T-helper 17 cell (primary cell): ENCODE measurements at places on chromosomes 2 and 18.

- no peak overlapping the region for H3K27ac ChIP-seq
- peaks cover 11% of the 10 kb centered on the region for H3K27me3 ChIP-seq
- H3K4me1 ChIP-seq: peaks cover 14% of the 10 kb centered on the region
- no peak for DNase-seq
- H3K4me3 ChIP-seq: no peak overlapping the region
- H3K36me3 ChIP-seq: no peaks in the 10 kb centered on the region
These were observed 80.6 kb downstream of the MYO1B start for GRCh38 chr2:191325651-191326365.

GRCh38 chr2:20184067-20184938 is 40.6 kb downstream of the SDC1 start:
- no peak for DNase-seq
- H3K4me1 ChIP-seq: peaks cover 2% of the 10 kb centered on the region
- H3K36me3 ChIP-seq: no peaks in the 10 kb centered on the region
- peaks cover 23% of the 10 kb centered on the region for H3K27me3 ChIP-seq
- H3K27ac ChIP-seq: no peak overlapping the region

GRCh38 chr2:70705160-70705850 is 62.7 kb downstream of the ADD2 start:
- H3K4me3 ChIP-seq: no peak overlapping the region
- H3K27me3 ChIP-seq: no peaks in the 10 kb centered on the region
- no peaks in the 10 kb centered on the region for H3K4me1 ChIP-seq
- H3K27ac ChIP-seq: no peak overlapping the region
- no peak for DNase-seq

DNA sequence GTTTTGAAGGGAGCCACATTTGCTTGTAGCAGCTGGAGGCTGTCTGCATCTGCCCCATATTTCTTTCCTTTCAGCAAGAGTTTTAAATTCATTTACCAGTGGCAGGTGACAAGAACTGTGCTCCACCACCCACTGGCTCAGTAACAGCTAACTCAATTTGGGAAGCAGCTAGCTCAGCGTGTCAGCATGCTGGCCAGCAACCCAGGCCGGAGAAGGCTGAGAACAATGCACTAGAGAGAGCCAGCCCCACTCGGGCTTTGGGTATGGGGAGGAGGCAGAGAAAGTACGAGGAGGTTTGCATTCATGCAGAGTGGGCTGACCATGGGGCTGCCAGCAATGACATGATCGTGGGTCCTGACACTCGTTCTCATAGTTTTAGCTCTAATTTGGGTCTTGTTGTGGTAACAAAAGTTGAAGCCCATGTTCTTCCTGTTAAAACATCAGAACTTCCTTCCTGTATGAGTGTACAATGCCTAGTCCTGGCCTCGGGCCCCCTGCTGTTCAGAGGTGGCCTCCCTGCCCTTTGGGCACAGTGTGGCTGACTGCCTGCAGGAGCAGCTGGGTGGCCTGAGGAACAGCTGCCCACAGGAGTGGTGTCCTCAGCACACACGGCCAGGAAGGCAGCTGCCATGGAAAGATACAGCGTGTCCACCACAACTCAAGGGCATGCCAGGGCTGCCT is 23.0 kb downstream of the CDC42EP3 start:
- peak; percentile 36 for DNase-seq
- H3K4me1 ChIP-seq: peaks cover 74% of the 10 kb centered on the region
- peaks cover 11% of the 10 kb centered on the region for H3K36me3 ChIP-seq
- H3K27me3 ChIP-seq: no peaks in the 10 kb centered on the region

DNA sequence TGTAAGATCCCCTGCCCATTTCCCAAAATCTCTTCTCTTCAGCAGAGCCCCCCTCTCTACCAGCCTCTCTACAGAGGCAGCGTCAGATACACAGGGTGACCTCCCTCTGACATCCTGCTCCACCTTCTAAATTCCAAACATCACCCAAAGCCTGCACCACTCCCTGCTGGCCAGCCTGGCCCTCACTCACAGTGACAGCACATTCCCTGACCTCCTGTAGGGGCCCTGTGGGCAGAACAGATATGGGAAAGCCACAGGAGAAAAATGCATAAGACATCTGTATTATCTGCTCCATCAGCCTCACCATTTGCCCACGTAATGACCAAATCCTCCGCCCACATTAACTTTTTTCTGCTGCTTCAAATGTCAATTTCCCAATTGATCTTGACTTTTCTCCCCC is 40.6 kb downstream of the TRABD2A start:
- no peaks in the 10 kb centered on the region for H3K27me3 ChIP-seq
- peaks cover 20% of the 10 kb centered on the region for H3K36me3 ChIP-seq
- peak overlapping the region; percentile 92 for H3K4me3 ChIP-seq
- peak overlapping the region; percentile 100 for H3K27ac ChIP-seq
- no peak for DNase-seq
- H3K4me1 ChIP-seq: peaks cover 53% of the 10 kb centered on the region

DNA sequence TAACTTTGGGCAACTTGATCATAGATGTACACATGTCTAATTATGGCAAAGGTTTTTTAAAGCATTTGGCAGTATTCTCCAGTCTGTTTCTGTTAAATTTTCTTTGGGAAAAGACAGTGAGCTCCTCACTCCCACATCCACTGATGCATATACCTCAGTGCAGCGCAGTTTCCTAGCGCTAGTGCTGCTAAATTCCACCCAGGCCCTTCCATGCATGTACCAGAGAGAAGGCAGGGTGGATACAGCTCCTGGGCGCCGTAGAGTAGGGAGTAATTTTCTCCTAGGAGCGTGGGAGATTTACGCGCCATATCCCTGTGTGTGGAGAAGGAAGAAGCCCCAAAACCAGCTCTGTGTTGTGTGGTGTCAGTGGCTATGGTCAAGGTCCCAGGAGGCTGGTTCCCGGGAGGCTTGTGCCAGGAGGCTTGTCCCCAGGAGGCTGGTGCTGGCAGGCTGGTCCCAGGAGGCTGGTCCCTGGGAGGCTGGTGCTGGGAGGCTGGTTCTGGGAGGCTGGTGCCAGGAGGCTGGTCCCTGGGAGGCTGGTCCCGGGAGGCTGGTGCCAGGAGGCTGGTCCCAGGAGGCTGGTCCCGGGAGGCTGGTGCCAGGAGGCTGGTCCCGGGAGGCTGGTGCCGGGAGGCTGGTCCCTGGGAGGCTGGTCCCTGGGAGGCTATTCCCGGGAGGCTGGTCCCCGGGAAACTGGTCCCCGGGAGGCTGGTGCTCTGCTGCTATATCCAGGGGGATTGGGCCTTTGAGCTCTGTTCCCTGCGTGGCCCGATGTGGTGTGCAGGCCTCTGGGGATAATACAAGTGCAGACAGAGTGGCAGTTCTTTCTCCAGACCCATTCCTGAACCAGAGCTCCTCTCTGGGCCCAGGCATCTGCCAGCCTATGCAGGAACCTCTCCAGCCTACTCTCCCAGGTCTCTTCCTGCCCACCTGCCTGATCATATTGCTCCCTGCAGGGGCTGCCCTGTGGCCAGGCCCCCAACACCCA is 161.2 kb downstream of the SEPTIN10 start:
- no peaks in the 10 kb centered on the region for H3K4me1 ChIP-seq
- no peak for DNase-seq
- H3K27me3 ChIP-seq: peaks cover 28% of the 10 kb centered on the region
- H3K4me3 ChIP-seq: no peak overlapping the region

DNA sequence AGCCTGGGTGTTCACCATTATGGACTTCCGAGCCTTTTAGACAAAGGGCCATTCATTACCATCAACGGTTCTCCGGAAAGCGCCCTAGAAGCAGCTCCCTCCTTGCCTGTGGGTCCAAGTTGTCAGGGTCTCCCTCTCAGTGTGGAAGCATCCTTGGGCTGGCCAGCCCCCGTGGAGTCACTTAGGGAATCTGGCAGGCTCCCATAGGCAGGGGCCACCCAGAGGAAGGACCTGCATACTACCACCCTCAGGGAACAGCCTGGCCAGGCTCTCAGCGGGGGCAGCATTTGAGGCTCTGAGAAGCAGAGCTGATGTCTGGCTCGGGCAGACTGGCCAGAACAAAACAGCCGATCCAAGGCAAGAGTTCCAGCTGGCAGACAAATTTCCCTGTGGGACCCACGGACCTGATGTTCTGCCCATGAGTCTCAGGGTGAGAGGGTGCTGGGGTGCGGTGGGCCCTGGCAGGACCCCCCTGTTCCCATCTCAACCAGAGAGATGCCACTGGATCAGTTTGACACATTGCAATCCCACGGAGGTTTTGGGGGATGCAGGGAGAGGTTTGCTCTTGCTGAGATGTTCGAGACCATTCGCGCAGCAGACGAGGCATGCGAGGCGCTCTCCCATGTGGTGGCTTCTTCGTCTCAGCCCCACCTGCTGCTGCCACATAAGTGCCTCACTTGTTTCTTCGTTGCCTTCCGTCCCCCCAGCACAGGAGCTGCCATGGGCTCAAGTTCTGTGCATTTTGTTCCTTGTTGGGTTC is 56.9 kb downstream of the ACKR3 start:
- DNase-seq: no peak
- H3K36me3 ChIP-seq: no peaks in the 10 kb centered on the region

GRCh38 chr2:43294973-43295603 is 68.7 kb upstream of the ZFP36L2 start:
- peaks cover 7% of the 10 kb centered on the region for H3K36me3 ChIP-seq
- no peak for DNase-seq
- H3K4me1 ChIP-seq: peaks cover 5% of the 10 kb centered on the region
- no peaks in the 10 kb centered on the region for H3K27me3 ChIP-seq

DNA sequence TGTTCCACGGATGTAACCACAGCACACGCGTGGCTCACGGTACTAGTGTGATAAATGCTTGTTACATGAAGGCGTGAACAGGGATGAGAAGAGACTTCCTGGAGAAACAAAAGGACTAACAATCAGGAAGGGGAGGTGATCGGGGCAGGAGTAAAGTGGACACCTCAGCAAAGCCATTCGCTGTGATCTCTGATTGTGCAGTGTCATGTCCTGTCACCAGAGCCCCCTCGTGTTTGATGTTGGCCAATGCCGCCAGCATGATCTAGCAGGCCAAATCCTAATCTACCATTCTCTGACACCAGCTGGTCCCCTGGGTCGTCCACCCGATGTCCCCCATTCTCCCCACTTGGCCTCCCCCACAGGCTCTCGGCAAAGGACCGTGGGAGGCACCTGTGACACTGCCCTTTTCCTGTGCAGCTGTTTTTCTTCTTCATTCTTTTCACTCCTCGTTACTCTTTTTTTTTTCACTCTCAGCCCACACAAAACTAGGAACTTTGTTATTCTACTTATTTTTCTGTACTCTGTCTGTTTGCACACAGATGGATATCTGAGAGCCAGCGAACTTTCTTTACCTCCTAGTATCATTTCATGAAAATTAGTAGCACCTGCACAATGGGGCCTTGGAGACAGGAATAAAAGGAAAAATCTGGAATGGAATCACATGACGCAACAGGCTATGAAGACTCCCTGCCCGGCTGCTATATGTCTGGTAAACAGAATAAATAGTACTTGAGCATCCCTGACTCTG is 146.8 kb downstream of the TGIF1 start:
- DNase-seq: peak; percentile 25
- peak overlapping the region; percentile 92 for H3K4me3 ChIP-seq
- peak overlapping the region; percentile 99 for H3K27ac ChIP-seq
- no peaks in the 10 kb centered on the region for H3K27me3 ChIP-seq
- H3K36me3 ChIP-seq: peaks cover 2% of the 10 kb centered on the region

GRCh38 chr2:220814441-220814840 is 757.7 kb downstream of the EPHA4 start:
- no peak overlapping the region for H3K4me3 ChIP-seq
- no peaks in the 10 kb centered on the region for H3K4me1 ChIP-seq
- no peak overlapping the region for H3K27ac ChIP-seq
- DNase-seq: no peak

DNA sequence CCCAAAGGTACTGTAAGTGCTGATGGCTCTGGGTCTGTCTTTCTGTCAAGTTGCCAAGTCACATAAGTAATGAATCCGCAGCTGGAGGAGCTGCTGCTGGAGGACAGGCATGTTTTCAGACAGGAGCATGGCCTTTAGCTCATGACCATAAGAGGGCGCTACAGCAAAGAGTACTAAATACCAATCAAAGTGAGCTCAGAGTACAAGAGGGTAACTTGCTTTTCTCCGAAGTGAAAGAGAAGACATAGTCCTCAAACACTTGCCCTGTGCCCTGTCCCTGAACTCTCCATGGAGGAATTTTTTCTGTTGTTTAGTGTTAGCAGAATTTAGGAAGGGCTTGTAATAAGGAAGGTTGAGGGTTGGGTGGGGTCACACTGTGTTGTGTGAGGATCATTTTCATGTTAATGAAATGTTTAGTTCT is 58.0 kb upstream of the EML6 start:
- peaks cover 23% of the 10 kb centered on the region for H3K36me3 ChIP-seq
- H3K4me3 ChIP-seq: no peak overlapping the region
- peaks cover 12% of the 10 kb centered on the region for H3K4me1 ChIP-seq
- no peaks in the 10 kb centered on the region for H3K27me3 ChIP-seq

DNA sequence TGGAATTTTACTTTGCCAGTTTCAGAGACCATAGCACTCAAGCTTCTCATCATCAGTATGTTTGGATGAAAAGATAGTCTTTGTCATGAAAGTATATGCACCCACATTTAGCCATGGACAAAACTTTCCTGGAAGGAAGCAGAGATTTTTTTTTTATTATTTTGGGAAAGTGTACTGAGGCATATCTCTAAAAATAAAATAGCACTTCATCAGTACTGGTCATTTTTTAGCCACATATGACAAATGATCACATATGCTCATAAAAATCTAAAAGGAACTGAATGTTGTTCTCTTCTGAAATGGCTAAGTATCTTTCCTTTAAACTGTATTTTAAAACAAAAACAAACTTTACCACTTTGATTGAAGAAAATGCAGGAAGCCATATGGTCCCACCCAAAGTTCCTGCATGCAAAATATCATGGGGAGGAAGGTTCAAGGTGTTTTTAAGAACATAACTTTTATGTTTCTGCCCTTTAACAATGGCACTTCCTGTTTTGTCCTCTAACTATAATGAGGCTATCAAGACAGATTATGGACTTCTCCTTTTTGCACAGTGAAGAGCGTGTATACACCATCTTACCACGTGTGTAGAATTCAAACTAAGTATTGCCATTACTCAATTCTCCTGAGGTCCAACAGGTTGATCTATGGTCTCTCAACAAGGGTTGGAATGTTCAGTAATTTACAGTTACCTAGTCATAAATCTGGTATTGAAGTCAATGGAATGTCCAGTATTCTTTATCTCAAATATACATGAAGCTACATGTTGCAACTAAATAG is 77.1 kb upstream of the SLC39A10 start:
- peak overlapping the region; percentile 86 for H3K27ac ChIP-seq
- no peaks in the 10 kb centered on the region for H3K36me3 ChIP-seq
- peaks cover 24% of the 10 kb centered on the region for H3K4me1 ChIP-seq
- no peaks in the 10 kb centered on the region for H3K27me3 ChIP-seq
- DNase-seq: no peak

GRCh38 chr2:21317131-21317530 is 193.4 kb downstream of the TDRD15 start:
- no peak overlapping the region for H3K27ac ChIP-seq
- no peak overlapping the region for H3K4me3 ChIP-seq
- H3K27me3 ChIP-seq: no peaks in the 10 kb centered on the region
- no peaks in the 10 kb centered on the region for H3K4me1 ChIP-seq
- DNase-seq: no peak

DNA sequence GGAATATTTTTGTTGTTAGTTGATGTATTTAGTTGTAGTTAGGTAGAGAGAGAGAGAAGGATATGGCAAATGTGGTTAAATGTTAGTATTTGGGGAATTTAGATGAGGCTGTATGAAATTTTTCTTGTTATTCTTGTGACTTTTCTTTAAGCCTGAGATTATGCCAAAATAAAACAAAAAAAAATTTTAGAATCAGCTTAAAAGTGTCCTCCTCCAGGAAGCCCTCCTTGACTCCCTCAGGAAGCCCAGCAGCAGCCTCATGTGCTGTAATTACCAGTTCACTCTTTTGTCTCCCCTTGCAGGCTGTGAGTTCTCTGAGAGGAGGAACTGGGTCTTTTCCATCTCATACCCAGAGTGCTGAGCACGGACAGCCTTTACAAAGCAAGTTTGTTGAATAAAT is 243.5 kb downstream of the TFCP2L1 start:
- H3K36me3 ChIP-seq: no peaks in the 10 kb centered on the region
- peaks cover 7% of the 10 kb centered on the region for H3K27me3 ChIP-seq
- no peak overlapping the region for H3K27ac ChIP-seq
- no peak for DNase-seq
- no peaks in the 10 kb centered on the region for H3K4me1 ChIP-seq
